ENCODE measurements at places on chromosomes 1 and 21.

GRCh38 chr1:205118752-205119151 lies 3.0 kb downstream of the RBBP5 start:
- no peak for DNase-seq

DNA sequence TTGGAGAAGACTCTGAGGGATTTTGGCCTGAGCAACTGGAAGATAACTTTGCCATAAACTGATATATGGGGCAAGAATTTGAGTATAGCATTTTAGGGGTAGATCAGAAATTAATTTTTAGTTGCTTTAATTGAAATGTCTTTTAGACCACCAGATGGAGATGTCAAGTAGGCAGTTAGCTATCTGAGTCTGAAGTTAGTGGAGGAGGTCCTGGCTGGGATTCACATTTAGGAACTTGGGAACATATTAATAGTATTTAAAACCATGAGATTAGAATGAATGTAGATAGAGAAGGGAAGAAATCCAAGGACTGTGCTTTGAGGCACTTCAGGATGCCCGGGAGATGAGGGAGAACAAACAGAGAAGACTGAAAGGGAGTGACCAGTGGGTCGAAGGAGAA lies 32.6 kb downstream of the SLC44A3 start:
- no peak for DNase-seq

GRCh38 chr1:30880678-30881318 lies 27.8 kb downstream of the SDC3 start:
- DNase-seq, result peak; percentile 48

- no peak for DNase-seq
Measured at GRCh38 chr1:27832762-27833161, 2.2 kb downstream of the PPP1R8 start.

- DNase-seq, result no peak
Measured at GRCh38 chr1:121418369-121419049, 233.7 kb downstream of the SRGAP2C start.

GRCh38 chr1:150578272-150579109 lies 919 bp downstream of the MCL1 start:
- DNase-seq, result peak; percentile 77

DNA sequence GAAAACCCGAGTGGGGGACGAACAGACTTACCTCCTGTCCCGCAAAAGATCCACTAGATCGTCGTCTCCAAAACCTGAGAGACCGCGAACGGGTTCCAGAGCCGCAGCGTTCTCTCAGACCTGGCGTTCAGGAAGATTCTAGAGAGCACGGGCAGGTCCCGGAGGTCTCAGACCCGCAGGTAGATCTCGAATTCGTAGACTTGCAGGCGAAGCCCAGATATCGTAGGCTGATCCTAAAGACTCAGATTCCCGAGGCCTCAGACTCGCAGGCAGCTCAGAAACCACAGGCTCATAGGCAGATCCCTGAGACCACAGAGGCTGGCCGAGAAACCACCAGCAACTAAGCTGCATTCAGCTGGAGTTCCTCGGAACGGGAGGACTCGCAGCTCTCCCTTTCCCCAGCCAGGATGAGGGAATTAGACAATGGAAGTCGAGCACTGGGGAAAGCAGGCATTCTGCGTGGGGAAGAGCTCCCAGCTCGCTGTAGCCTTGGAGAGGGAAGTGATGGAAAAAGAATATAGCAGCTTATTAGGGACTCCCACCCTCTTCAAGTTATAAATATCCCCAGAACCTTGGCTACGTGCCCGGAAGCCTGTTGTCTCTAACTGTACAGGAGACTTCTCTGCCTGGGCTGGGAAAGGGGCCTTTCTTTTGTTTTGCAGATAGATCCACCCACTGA lies at the start of gene ZNF436:
ZNF436 (minus strand) TSS at position 502 of the 679 bp plus-strand sequence. CDS start 1,831 bp downstream, outside the sequence.
- DNase-seq, result peak; percentile 81

- peak; percentile 5 for DNase-seq
Measured at GRCh38 chr1:31651766-31652165, 7.1 kb upstream of the PEF1 start.

GRCh38 chr1:81802707-81803430 lies 2.1 kb downstream of the ADGRL2 start:
- peak; percentile 69 for DNase-seq

GRCh38 chr1:53373246-53373645 lies 45.4 kb upstream of the LRP8 start:
- DNase-seq, result no peak

DNA sequence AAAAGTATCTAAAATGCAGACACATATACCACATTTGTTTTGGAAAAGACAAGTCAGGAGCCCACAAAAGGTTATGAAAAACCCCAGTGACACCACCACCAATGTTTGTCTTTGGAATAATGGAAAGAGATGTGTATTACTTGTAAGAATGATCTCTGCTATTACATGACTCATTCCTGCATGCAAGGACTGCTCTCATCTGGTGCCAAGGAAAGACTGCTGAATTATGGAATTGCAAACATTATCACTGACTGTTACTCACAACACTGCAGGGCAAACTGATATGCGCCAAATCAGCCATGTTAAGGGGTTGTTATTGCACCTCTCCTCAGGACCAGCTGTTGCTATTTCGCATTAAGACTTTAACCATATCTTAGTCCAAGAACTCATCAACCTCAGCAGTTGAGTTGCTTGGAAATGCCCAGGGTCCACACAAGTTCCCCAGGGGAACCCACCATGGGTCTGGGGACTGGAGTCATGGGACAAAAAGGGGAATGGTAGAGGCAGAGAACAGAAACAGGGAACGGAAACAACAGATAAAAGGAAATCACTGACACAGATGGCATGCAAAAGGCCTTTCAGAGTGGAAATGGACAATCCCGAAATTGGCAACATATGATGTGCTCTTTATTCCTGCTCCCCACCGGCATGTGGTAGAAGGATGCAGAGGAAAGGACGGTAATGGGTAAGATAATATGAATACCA lies 34.4 kb downstream of the CAPZB start:
- no peak for DNase-seq

DNA sequence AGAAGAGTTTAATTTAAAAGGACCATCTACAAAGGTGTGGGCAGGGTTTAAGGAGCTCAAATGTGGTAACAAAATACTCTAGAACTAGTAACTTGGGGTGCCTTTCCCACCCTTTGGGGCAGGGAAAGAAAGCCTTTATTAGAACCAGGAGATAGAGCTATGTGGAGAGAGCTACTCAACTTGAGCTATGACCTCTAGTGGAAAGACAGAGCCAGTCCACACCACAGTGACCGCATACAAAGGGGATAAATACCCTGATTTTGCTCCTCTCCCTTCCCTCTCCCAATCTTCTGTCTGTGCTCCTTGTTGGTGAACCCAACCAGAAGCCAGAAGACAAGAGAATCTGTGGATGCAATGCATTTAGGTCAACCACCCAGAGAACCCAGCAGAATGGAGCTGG lies 54.4 kb upstream of the JAK1 start:
- no peak for DNase-seq

GRCh38 chr21:41931041-41931451 lies 22.8 kb downstream of the C2CD2 start:
- no peak for DNase-seq

DNA sequence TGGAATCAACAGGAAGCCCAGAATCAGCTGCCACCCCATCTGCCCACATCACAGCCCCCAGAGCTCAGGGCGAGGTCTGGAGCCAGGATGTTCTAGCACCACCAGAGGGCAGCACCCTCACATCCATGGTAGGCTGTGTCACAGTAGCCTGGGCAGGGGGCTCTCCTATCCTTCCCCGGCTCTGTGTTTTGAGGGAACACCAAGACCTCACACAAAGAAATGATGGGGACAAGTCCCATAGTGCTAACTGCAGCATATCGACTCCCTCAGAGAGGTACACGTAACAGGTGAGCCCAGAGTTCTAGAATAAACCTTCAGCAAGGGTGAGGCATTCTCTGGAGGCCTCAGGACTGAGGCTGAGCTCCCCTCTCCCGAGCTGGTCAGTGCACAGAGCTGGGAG lies 2.3 kb upstream of the KCNC4 start:
- DNase-seq, result peak; percentile 80

DNA sequence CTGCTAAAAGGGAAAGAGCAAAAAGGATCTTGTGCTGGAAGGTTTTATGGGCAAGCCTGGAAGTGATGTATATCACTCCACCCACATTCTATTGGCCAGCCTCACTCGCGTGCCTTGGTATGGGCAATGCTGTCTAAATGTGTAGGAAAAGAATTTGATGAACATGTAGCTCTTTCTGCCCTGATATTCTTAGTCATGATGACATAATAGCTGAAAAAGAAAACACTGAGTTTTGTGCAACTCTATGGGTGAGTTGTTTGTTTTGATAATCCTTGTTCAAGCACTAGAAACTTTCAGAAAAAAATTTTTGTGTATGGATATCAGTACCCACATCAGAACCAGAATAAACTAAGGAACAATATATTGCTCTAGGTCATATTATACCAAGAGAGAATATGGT lies 231.5 kb upstream of the ST6GALNAC5 start:
- no peak for DNase-seq

Data from NCI-H1417 (cell line).